ENCODE measurements at places on chromosomes 4 and X.
A peak's percentile ranks its signal among the peaks of the same experiment; 100 is the strongest.

- DNase-seq = no peak
Measured at GRCh38 chr4:170940043-170940724, 850.4 kb upstream of the AADAT start.

DNA sequence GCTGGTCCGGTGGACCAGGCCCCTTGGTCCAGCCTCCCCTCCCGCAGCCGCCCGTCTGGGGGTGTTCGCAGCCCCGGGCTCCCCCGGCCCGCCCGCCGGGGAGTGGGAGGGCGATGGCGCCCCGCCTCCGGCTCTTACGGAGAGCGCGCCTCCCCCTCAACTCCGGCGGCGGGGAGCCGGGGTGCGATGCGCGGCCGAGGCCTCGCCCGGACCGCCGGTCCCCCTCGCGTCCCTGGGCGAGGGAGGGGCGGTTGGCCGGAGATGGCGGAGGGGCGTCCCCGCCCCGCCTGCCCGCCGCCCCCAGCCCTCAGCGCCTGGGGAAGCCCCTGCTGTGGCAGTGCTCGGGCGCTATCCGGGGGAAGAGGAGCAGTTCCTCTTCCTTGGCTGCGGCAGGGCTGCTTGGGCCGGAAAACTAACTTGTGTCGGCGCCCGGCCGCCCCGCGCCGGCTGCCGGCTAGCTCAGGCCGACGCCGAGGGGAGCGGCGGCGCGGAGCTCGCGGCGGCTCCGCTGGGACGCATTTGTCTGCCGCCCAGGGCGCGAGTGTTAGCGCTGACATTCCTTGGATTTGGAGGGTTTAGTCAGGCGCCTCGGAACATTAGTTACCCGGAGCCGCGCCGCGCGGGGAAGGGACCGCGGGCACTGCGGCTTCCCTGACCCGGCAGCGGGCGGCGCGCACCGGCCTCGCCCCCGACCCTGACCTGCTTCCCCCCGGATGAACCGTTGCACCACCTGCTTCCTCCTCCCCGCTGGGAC lies 994 bp downstream of the GALNT7 start:
- peak; percentile 86 for DNase-seq

- no peak for DNase-seq
Measured at GRCh38 chr4:185405296-185405999, 8.8 kb downstream of the ANKRD37 start.

DNA sequence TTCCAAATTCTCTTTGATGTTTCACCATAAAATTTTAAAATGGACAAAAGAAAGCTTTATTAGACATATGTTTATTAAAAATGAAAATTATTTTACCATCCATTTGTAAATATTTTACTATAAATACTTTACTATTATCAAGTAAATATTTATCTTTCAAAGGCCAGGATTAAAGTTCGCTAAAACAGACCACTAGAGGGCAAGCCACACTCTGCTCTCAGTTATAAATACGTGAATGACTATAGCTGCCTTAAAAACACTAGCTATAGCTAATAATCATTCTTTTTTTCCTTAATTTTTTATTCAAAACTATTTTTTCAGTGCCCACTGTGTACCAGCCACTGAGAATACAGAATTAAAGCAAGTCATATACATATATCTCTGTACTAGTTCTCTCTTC lies 38.6 kb downstream of the UNC5C start:
- DNase-seq = peak; percentile 65

GRCh38 chr4:2070421-2071251 lies 11.5 kb downstream of the NAT8L start:
- DNase-seq = no peak

DNA sequence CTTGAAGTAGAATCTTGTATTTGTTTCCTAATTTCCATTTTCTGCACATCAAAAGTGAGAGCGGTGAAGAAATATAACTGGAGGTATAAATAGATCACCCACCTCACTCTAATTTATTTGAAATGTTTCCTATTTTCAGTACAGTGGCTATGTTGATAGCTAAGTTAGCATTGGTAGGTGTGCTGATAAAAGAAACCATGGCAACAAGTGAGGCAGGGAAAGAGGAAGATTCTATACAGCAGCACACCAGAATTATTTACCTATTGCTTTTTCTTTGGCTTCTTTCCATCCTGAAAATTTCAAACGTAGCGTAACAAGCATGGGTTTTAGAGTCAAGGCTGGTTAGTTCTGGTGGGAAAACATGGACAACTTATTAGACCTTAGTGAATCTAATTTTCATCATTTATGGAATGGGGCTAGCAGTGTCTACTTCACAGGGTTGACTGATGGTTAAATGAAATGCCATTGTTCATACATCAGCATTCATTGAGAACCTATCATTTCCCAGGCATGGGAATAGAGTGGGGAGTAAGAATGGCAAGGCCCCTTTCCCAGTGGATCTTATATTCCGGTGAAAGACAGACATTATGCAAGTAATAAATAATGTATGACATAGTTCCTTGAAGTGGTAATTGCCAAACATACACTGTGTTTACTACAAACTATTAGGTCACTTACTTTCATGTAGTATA lies 30.6 kb upstream of the CTSO start:
- DNase-seq = no peak

DNA sequence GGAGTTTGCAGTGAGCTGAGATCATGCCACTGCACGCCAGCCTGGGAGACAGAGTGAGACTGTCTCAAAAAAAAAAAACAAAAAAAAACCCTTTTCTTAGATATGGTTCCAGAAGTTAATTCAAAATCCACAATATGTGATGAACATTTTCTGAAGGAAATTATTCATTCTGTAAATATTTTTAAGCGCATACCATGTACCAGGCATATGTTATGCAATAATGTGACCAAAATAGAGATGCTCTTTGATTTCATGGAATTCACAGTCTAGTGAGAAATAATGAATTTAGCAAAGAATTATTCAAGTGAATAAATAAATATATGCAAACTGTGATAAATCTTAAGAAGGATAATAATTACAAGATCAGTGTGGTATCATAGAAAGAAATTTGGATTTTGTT lies 174.7 kb downstream of the GC start:
- DNase-seq = no peak

GRCh38 chr4:79198951-79199587 lies 126.8 kb downstream of the NAA11 start:
- peak; percentile 95 for DNase-seq

DNA sequence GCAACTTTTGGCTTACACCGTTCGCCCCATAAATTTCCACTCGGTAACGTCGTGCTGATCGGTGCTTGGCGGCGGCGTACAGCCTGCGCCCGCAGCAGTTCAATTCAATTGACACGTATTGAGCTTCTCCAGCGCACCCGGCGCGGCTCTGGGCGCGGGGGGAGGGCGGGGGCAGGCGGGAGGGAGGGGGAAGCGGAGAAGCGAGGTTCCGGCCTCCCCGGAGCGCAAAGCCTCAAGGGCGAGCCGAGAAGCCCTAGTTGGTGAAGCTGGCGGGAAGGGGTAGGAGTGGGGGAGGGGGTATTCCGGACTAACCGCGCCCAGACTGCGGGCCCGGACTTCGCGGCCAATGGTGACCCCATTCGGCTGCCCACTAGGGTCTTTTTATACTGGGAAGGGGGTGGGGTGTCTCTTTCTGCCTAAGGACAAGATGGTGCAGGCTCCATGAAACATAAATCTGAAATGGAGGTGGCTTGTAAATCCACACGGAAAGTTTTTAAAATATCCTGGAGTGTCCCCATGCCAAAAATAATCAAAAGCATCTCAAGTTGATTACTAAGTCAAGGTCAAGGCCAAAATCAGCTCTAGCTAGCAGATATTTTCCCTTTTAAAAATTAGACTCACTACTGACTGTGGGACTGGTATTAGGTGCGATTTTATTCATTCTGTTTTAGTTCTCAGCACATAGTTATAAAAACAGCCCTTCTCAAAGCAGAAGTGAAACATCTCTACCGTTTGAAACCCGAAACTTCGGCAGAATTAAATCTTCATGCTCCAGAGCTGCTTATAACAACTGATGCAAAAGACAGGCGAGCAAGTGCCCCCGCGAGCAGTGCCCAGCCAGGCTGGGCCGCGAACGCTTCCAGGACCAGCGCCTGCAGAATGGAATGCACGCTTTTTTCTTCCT lies 1.5 kb upstream of the BCOR start:
- peak; percentile 65 for DNase-seq

DNA sequence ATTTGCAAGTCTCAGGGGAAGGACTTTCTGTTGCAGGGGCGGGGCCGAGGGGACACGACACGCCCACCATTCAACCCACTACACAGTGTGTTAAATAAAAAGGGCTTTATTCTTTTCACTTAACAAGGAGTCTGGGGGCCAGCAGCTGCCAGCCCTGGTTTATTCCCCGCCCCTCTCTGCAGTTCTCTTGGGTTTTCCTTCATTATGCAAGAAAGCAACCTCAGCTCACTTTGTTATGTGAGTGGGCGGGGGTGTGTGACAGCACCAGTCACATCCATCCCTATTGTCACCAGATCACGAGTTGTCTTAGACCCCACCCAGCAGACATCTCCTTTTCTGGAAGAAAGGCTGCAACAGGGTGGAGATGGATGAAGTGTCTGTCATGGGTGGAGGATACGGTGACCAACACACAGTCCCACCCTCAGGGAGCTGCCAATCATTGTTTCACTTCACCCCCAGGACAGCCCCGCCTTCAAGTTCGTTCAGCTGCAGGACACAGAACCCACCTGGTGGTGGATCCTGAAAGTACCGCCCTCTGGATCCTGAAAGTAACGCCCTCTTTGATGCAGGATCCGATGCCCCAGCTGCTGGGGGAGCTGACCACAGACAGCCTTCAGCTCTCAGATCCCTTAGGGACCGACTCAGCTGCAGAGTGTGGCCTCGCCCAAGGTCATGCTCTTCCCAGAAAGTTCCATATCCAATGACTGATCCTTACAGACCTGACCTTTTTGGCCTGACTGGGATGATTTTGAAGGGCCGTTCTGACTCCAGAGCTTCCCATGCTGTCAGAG lies 79.6 kb downstream of the SMIM20 start:
- DNase-seq = peak; percentile 7

DNA sequence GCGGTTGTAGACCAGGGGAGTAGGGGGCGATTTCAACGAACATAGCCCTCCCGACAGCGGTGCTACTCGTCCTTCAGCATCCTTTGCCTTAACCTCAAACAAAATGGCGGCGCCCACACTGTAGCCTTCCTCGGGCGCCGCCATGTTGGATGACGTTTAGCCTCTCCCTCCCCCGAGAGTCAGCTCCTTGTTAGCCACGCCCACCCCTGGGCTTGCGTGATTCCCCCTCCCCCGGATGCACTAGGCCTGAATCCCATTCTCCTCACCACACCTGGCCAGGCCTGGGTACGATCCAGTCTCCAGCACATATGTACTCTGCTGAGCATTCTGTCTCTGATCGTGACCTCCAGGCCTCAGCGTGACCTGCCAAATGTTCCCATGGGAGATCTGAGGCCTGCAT lies 49.0 kb upstream of the ZNF157 start:
- DNase-seq = no peak

DNA sequence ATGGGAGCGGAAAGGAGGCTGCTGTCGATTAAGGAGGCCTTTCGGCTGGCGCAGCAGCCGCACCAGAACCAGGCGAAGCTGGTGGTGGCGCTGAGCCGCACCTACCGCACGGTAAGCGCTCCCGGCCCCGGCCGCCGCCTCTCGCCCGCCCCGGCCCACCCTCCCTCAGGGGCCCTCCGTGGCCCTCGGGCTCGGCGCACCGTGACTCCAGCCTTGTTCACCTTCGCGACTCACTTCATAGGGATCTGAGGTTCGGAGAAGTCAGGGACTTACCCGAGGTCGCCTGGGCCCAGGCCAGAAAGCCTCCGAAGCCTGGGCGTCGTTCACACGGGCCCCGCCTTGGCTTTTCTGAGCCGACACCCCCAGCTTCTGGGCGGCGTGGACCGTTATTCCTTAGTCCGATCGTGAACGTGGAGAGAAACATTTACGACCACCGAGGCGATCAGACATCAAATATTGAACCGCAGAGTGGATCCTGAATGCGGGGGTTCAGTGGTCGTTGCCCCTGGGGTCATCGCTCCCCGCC lies 362 bp downstream of the NCAPG start:
- DNase-seq = peak; percentile 56

DNA sequence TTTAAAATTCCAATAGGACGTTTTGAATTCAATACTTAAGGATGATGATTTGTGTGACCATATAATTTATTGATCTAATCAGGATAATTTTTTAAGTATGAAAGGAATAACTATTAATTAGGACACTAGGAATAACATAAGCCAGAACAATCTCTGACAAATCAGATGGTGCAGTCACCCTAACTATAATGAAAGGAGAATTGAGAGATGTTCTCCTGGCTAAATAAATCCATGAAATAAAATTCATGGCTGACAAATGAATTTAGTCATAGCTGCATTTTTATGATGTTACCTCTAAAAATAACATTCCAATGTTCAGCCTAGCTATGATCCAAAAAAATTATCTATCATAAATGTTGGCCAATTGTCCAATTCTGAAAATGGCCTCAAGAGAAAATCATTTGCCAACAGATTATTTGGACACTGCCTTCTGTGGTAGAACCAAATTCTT lies 190.6 kb upstream of the NEIL3 start:
- DNase-seq = no peak

GRCh38 chr4:111450867-111451266 lies 694.4 kb upstream of the FAM241A start:
- no peak for DNase-seq

DNA sequence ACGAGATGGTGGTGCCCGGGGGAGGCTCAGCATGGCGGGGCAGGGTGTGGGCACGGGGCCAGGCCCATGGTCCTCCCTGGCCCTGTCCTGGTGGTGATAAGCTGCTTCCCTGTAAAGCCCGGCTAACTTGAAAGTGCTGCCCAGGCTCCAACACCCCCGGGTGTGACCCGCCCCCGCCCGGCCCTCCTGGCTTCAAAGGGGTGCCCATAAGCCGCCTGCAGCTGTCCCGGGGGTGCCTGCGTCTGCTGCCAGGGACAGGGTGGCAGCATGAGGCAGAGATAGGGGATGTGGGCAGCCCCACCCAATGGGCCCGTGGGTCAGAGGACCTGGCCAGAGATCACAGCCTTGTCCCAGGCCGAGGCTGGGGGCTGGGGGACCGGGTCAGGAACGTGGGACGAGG lies 18.1 kb downstream of the FGFRL1 start:
- DNase-seq = no peak

DNA sequence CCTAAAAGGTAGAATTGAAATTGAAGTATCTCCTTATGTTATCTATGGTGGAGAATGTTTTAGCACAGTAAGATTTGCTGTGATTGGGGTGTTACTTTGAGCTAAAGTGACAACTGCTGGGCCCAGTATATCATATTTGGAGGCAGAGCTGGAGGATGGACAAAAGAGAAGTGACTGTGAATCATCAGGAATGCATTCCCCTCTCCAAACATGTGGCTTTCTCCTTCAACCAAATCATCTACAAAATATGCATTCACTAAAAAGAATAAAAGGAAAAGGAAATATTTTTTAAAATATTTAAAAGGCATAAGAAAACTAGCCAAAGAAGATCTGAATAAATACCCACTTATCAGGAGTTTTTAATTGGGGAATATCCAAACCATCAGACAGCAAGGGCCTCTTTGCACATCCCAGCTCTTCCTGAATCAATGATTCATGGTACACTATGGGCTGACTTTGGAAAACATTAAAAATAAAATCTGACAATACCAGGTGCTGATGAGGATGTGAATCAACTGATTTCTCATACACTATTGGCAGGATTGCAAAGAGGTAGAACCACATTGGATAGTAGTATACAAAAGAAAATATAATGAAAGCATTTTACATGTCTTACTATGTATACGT lies 671.7 kb upstream of the NR3C2 start:
- DNase-seq = no peak
